Stimulated activated CD4-positive, alpha-beta T cell treated with anti-CD3 and anti-CD28 coated beads, TNF-alpha, amount 100 ng/mL, for 48 hours (primary cell): ENCODE measurements at places on chromosomes 16 and 17.

DNA sequence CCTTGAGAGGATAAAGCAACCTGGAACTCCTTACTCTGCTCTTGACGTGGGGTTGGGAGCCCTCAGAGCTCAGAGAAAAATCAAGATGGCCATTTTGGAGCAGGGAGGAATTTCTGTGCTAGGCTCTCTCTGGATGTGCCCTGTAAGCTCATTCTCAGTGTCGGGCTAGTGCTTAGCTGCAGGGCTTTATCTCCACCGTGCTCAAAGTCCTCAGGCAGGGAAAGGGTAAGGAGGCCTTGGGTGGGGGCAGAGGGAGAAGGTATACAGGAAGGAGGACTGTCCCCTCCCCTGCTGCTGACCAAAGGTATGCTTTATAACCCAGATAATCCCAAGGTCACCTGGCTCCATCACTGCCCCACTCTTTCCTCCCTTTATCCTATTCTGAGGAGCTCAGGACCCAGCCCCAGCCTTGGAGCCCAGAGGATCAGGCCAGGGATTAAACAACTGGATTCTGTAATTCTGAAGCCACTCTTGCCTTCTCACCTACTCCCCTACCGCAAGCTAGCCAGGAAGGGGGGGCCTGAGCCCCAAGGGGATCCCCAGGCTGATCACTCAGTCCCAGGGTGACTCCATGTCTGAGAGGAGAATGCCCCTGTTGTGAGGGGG, 1.1 kb downstream of the DHRS11 start:
- no peak for DNase-seq

- no peak for DNase-seq
Measured at GRCh38 chr16:64356267-64356666, 765.6 kb downstream of the CDH11 start.

DNA sequence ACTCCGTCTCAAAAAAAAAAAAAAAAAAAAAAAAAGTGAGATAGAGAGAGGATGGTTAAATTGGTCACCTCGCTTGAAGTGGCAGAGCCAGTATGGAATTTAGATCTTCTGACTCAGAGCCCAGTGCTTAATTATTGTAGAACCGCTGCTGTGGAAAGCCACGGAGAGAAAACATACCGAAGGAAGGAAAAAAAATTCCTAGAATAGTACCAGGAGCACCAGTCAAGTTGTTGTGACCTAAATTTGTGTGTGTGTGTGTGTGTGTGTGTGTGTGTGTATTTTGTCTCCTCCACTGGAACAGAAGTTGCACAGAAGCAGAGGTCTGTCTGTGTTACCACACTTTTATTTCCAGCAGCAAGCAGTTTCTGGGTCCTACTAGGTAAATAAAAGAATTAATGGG, 10.6 kb upstream of the NUP85 start:
- DNase-seq, result no peak

GRCh38 chr17:7043497-7044198, at the start of gene SLC16A11:
TSS of gene SLC16A11 (minus strand) at chr17:7044092. CDS start at chr17:7043513, 579 bp downstream.
- DNase-seq, result no peak

DNA sequence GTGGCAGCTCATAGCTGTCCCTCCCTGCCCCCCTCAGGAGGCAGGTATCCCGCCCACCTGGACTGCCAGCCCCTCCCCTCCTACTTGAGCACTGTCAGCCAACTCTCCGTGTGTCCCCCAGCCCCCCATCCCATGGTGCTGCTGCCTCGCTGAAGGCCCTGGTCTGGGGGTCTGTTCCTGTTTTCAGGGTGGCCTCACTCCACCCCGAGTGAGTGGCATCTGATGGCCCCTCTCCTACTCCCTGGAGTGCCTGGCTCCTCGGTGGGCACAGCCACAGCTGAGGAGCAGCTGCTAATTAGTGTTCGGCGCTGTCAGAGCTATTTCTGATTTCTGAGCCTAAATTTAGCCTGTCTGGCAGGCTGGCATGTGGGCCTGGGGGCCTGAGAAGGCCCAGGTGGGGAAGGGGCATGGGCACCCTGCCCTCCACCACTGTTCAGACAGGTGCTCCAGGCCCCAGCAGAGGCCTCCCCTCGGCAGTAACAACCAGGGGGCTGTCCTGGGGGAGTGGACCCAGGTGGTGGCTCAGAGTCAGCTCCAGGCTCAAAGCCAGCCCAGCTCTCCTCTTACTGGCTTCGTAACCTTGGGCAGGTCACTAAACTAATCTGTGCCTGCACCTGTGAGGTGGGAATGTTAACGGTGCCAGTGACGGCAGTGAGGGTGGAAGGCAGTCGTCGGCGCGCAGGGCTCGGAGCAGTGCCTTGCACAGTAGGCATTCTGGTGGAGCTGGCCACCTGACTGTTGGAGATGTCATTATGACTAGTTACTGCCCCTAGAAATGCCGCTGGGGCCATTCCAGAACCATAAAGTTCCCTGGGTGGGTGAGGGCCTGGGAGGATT, 6.5 kb downstream of the FMNL1 start:
- DNase-seq, result peak; percentile 37

DNA sequence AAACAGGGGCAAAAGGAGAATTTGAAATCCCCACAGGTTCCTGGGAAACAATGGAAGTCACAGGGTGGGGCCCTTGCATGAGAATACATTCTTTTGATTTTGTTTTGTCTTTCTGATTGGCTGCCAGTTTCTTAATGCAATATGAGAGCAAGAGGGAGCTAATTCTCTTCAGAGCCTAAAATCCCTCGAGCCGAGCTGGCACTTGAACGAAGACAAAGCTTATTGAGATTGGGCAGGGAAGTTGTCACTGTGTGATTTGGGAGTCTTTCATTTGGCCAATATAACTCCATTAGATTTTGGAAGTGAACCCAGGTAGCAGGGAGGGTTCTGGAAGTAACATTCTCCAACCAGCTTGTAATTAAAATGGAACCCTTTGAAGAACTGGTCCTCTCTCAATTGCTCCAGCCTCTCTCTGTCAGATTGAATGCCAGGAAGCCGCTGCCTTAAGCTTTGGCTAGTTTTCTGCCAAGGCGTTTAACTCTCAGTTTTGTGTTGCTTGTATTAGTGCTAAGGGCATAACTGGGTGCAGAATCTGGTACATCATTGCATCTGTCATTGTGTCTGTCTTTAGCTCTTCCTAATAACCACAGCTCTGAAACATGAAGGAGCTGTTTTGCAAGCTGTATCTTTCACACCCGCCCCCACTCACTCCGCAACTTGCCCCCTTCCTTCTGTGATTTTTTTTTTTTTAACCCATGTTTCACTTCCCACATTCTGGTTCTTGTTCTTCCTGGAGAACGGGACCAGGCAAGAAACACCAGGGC, 272.0 kb downstream of the MAF start:
- DNase-seq, result no peak

GRCh38 chr17:20008242-20009051, 712 bp upstream of the SPECC1 start:
- no peak for DNase-seq

DNA sequence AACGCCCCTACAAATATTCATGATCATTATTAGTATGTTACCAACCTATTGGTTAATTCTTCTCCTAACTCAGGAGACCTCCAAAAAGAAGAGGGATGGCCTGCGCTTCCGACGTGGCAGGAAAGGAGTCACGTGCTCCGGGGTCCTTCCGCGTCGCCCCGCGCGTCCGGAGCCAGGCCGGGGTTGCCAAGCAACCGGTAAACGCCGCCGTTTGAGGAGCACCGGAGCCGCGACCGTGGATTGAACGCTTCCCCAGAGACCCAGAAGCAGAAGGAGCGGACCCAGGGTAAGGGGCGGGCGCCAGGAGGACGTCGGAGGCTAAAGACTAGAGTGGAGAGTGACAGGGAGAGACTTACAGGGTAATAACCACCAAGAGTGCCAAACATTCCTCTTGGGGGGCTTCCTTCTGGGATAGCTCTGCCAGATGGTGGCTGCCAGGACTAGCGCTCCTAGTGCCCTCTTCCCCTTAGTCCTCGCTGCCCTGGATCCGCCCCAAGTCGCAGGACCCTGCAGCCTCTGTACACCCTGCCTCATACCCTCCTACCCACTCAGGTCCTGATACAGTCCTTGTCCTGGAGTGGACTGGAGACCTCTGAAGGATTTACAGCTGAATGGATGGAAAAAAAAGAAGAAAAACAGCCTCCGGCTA, at the start of gene DNAI2:
DNAI2 (plus strand) TSS at position 175 of the 649 bp plus-strand sequence. CDS start 7,584 bp downstream, outside the sequence.
- DNase-seq, result no peak
